ENCODE measurements at places on chromosomes 2 and 18.
A peak's percentile ranks its signal among the peaks of the same experiment; 100 is the strongest.

GRCh38 chr2:64330281-64331113 lies 123.5 kb upstream of the LGALSL start:
- peak; percentile 82 for DNase-seq

DNA sequence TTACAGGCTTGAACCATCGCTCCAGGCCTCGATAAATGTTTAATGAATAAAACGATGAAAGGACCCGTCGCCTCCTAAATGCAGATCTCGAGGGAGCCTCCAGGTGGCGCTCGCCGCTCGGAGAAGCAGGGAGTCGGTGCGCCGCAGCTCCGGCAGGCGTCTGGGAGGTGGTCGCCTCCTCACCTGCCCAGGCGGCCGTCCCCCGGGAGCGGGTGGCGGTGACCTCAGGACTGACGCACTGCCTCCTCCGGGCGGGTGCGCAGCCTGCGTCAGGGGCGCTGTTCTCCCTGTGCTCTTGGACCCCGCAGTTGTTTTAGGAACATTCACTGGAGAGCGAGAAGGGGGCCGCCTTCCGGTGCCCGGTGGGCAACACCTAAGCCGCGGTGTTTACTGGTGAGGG lies 38.6 kb upstream of the POLE4 start:
- peak; percentile 77 for DNase-seq

GRCh38 chr18:27094621-27095020 lies 90.5 kb downstream of the CHST9 start:
- DNase-seq = no peak

GRCh38 chr2:35343135-35343534 lies 1012.4 kb upstream of the CRIM1 start:
- no peak for DNase-seq

DNA sequence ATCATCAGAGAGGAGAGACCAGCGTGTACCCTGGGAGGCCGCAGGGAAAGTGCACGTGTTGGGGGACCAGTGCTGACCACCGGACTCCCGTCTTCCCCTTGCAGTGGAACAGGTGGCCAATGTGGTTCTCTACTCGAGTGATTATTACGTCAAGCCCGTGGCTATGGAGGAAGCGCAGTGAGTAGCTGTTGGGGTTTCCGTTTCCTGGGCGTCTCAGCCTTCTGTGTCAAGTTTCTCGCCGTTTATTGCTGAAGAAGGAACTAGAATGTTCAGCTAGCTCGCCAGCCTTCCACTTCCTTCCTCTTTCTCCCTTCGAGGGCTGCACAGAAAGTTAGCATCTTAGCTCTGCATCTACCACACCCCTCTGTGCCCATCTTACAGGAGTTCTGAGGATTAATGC lies 22.8 kb upstream of the DGKD start:
- peak; percentile 67 for DNase-seq

DNA sequence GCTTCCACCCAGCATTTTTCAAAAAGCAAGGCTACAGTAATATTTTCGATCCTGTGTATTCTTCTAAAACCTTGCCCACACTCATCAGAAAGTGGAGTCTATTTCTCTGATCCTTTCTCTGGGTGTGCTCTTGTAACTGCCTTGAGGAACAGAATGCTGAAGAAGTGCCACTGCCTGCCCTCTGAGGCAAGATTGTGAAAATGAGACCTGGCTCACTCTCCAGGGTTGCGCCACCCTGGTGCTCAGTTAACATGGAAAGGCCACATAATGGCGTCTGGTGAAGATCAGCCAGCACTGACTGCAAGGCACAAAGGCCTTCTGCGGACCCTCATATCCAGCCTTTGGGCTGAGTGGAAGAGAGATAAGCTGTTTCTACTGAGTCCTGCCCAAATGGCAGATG lies 11.2 kb upstream of the SH3RF3 start:
- DNase-seq = no peak

- no peak for DNase-seq
Observed at GRCh38 chr2:133956434-133956935, 297.4 kb upstream of the MGAT5 start.

- DNase-seq = no peak
Observed at GRCh38 chr2:154207288-154208047, 335.7 kb downstream of the GALNT13 start.

DNA sequence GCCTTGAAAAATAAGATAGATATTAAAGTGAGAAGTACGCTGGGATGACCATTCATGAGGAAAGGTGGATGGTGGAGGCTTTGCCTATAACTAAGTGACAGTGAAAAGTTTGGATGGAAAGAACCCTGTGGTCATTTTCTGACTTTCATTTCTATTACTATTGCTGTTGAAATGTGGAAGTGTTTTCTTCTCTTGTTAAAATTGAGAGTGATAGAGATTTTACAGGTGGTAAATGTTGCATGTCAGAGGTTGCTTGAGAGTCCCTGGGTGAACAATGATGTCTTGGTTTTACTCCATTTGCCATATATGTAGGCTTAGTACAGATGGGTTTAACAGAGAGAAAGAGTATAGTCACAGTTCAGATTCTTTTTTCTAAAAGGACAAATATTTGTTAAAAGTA lies 18.4 kb downstream of the NCOA1 start:
- DNase-seq = no peak

GRCh38 chr2:180017784-180018183 lies 10.7 kb upstream of the CWC22 start:
- DNase-seq = no peak

DNA sequence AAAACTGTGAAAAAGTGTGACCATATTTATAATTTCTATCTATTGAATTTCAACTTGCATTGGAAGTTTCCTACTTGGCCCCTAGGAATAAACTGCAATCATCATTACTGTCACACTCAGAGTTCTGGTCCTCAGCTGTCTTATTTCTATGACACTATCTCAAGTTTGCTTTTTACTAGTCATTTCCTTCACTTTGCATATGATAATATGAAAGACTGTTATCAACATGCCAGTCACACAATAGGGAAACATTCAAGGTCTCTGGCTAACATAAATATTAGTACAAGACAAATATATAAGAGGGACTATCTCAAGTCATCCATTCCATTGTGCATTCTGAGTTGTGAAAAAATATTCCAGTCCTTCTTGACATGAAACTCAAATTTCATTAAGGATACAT lies 28.7 kb downstream of the DNAH6 start:
- DNase-seq = no peak

GRCh38 chr2:66440708-66441497 lies 6.0 kb downstream of the MEIS1 start:
- no peak for DNase-seq

DNA sequence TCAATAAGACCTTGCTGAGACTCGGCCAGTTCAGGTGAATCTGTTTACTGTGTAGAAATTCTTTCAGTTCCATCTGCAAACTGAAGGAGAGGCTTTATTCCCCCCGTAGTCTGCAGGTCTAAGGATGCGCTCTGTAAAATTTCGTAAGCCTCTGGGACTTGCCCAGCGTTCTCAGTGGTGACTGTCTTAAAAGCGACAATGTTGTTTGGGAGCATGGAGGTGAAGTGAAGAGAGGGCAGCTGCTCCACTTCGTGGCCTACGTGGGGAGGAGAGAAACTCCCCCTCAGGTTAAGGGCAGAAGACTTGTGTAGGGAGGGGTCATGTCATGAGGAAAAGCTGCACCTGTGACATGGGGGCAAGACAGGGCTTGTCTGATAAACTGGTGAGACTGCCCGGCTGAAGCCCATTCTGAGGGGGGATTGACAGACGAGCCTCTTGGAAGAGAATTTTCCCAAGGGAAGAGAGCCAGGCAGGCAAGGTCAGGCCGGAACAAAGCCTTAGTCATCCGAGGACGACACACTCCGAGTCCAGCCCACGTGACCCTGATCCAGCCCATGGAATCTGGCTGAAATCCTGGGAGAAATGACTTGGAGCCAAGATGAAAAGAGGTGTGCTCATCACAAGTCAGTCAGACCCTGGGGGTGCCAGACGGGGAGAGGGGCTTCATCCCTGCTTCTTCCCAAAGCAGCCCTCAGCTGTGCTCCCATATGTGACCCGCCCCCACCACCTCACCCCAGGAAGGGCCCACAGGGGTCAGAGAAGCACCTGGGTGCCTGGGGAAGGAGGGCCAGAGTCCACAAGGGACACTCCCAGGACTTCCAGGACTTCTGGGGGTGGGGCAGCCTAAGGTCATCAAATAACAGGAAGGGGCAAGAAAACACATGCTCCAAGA lies 88.5 kb upstream of the SH3BP4 start:
- DNase-seq = no peak

GRCh38 chr2:144453486-144454158 lies 66.3 kb downstream of the ZEB2 start:
- no peak for DNase-seq
